HT-29 (cell line): ENCODE measurements at places on chromosomes 5 and 9.

GRCh38 chr5:150540042-150540441, 32.1 kb downstream of the NDST1 start:
- DNase-seq, result no peak

GRCh38 chr5:89313044-89313443, 430.1 kb upstream of the MEF2C start:
- no peak for DNase-seq

- DNase-seq, result no peak
These were observed 65.1 kb downstream of the PLPPR1 start for GRCh38 chr9:101093620-101094019.

DNA sequence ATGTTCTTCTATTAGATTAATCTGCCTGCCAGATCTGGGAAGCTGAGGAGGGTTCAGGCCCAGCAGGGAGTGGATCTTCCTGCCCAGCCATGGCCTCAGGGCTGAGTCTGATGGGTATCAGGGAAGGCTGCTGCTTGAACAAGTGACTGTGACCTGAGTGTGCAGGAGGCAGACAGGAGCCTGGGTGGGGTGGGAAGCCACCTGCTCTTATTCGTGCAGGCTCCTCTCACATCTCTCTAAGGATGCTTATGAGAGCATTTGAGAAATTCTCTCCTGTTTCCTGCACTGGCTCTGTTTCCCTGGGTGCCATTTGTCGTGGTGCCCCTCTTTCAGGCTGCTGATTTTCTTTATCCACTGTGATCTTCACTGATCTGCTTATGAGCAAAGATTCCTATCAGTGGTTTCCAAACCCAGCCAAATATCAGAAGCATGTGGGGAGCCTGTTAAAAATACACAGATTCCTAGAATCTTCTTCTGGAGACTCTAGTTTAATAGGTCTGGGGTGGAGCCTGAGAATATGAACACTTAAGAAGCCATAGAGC, 2.1 kb downstream of the RGS3 start:
- no peak for DNase-seq

DNA sequence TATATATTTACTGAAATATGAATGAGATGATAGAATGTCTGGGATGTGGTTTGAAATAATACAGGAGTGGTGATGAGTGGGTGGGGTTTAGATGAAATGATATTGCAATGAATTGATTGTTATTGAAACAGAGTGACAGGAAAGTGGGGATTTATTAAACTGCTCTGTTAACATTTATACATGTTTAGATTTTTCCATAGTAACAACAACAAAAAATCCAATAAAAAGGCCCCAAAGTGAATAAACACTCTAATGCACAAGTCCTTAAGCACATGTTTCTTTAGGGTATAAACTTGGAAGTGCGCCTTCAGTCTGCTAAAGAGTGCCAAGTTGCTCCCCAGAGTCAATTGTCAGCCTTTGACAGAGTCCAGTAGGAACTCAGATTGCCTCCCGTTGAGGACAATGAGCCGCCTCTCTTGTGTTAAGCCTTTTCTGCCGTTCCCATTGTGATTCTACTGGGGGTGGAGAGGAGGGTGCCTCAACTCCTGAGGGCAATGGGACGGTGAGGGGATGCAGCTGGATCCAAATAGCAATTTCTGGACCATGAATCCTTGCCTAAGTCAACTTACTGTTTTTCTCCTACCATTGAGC, 112.3 kb downstream of the SLC28A3 start:
- DNase-seq, result no peak

GRCh38 chr5:111734013-111734412, 23.0 kb downstream of the NREP start:
- DNase-seq, result no peak

GRCh38 chr9:36817160-36817834, 216.8 kb downstream of the PAX5 start:
- DNase-seq, result no peak

DNA sequence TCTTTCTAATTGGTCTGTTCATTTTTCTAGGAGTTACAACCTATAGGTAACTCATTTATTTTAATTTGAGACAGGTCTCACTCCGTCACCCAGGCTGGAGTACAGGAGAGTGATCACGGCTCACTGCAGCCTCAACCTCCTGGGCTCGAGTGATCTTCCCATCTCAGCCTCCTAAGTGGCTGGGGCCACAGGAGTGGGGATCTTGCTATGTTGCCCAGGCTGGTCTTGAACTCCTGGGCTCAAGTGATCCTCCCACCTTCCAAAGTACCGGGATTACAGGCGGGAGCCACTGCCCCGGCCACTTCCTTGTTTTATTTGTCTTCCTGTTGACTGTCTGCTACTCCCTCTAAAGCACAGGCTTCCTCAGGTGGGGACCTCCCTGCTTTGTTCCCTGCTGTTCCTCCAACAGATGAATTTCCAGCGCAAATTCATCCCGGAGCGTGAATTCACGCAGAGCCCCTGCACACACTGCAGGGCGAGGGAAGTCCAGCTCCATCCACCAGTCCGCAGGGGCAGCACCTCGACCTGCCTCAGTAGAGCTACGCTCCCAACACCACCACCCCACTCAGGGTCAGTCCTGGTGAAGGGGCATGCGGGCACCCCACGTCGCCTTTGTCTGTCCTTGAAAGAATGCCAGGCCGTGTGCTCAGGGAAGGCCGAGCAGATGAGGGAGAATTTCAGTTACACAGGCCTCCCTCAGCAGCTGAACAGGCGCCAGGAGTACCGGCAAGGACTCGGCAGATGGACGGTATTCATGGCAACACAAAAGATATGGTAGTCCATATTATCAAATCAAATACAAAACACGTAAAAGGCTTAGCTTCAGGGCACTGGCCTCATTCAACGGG, 6.3 kb downstream of the QSOX2 start:
- no peak for DNase-seq

DNA sequence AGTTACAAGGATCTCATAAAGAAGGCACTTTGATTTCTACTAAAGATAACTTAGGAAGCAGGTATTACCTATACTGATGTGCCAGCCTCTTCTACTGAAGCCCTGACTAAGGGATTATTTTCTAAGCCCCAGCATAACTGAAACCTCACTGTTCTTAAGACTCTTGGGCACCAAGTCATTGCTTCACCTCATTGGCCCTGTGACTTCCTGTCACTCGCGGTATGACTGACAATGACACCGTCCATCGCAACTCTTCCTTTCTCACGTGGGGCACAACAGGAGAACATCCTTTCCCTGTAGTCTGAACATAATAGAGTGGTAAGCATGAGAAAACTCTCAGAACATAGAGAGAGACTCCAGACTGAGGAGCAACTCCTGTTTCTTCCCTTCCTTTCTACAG, 6.4 kb downstream of the OR2V2 start:
- no peak for DNase-seq

- DNase-seq, result no peak
These were observed 110.6 kb downstream of the EBF1 start for GRCh38 chr5:158988987-158989730.

DNA sequence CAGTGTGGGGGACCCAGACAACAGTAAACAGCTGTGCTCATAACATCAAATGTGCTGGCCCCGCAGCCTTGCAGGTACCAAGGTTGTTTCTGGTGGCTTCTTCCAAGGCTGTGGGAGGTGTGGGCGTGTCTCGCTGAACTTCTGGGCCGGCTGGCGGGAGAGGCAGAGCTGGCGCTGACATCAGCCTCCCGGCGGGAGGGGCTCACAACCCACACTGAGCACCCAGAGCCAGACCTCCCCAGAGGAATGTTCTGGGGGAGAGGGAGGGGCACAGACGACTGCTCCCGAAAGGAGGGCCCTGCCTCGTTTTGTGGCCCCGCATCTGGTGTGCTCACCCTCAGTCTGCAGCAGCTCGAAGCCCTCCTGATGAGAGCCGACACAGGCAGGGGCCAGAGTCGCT, 6.9 kb upstream of the SLC12A7 start:
- DNase-seq, result peak; percentile 65

- peak; percentile 33 for DNase-seq
These were observed 293.8 kb downstream of the SLIT3 start for GRCh38 chr5:169006842-169007790.

DNA sequence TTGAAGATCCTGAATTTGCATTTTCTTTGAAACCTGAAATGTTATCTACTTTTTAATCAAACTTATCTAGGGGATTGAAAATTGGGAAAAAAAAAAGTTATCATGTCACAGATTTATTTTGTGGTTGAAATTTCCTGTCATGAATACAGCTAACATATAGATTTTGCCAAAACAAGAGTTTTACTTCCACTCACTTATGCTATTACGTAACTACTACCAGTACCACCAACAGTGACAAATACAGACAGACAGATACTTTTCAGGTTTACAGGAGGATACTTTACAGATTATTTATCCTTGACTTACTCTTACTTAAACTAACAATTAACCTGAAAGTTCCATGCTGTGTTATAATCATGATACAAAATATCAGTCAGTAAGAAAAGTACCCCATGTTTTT, 6.8 kb upstream of the MRPS30 start:
- DNase-seq, result no peak

- DNase-seq, result no peak
These were observed 218.8 kb upstream of the TBCA start for GRCh38 chr5:77994943-77995342.

DNA sequence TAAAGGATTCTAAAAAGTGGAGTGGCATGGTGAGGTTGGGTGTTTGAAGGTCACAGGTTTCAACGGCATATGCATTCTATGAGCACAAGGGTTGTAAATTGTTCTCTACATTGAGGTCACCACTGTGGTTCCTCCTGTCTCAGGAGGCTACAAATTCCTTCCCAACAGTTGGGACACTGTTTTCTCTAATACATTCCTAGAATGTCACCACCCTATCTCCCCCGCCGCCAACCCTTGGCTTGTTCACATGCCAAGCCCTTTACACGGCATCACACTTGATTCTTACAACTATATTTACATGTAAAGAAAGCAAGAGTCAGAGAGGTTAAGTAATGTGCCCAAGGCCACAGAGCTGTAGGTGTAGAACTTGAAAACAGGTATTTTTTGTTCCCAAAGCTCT, 315.1 kb downstream of the RAB3C start:
- no peak for DNase-seq

GRCh38 chr5:56433039-56433617, 200.0 kb upstream of the ANKRD55 start:
- no peak for DNase-seq

DNA sequence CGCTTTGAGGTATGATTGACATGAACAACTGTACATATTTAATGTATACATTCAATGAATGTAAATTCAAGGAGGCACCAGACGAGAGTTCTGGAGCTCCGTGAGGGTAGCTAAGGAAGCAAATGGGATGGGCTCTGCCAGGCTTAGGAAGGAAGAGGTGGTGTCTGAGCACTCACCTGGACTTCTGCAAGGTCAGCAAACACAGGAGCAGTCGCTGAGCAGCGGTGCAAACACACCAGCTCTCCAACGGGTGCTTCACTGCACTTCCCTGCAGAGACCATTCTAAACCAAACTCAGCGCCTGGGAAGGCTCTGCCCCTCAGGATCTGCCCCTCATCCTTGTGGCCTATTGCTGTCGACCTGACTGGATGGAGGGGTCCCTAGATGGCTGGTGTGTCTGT, 101.5 kb downstream of the COL23A1 start:
- no peak for DNase-seq

DNA sequence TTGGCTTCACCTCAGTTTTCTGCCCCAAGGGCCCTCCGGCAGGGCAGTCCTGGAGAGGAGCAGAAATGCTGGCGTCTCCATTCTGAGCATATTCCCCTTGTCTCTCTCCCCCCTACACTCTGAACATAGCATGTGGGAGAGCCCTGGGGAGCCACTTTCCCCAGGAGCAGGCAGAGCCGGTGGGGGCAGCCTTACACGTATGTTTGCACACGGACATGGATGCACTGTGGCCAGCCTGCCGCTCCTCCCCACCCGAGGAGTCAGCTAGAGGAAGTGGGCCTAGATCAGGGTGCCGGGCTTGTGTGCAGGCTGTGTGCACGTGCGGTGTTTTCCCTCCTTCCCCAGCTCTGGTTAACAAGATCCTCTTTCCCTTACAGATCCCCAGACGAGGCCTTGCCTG, 25.4 kb upstream of the POMT1 start:
- no peak for DNase-seq

- peak; percentile 14 for DNase-seq
These were observed 121.5 kb downstream of the SV2C start for GRCh38 chr5:76204713-76205112.

DNA sequence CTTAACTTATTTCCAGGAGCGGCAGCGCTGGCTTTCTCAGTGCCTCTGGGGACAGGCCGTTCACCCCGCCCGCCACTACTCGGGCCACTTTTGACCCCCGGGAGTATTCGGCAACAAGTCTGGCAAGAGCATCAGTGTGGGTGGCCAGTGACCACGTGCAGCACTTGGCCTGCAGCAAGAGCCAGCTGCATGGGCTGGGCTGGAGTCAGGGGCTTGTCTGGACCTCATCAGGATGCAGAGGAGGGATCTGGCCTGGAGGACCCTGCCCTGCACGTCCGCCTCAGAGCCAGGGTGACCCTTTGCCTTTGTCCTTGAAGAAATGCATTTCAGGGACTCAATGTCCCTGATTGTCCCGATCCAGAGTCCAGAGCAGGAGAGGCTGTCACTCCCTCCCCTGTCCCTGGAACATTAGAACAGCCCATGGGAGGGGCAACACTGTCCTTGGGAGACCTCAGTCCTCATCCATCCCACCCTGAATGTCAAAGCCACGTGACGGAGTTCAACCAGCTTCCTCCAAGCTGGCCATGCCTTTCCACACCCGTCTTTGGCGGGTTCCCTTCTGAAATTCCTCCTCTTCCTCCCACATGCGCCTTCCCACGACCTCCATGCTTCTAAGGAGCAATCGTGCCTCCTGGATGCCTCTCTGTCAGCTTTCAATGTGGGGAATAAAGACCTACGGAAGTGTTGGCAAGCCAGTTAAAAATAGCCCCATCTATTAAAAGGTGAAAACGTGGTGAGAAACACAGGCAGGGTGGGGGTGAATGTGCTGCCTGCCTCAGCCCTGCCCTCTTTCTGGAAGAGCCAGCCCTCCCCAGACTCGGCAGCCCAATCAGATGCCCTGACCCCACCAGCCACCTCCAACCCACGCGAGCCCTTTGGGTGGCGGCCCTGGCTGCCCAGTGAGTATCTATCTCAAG, 99.0 kb downstream of the OLFM1 start:
- DNase-seq, result no peak

- DNase-seq, result no peak
These were observed at the start of gene DNAH5 for GRCh38 chr5:13944560-13945199. TSS of gene DNAH5 (minus strand) at chr5:13944688. CDS start at chr5:13944438, 250 bp downstream.

GRCh38 chr9:93886911-93887310, 68.2 kb downstream of the BARX1 start:
- DNase-seq, result no peak

GRCh38 chr5:57696825-57697570, 214.4 kb upstream of the ACTBL2 start:
- no peak for DNase-seq

DNA sequence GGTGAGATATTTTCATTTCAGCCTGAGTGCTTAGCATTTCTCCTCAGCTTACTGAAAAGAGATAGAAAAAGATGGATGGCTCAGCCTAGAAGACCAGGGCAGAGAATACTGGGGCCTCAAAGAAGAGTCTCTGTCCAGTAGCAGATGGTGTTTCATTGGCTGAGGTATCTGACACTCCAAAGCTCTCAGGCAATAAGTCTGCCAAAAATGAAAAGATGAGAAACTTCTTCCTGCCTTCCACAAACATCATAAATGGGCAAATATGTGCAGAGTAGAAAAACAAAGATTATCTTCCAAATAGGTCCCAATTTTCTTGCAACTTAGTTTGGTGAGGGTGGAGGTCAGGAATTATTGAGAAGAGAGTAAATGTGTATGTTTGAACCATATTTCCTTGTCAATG, 87.4 kb upstream of the ICE1 start:
- DNase-seq, result no peak
